ENCODE measurements at places on chromosomes 11 and 22.

DNA sequence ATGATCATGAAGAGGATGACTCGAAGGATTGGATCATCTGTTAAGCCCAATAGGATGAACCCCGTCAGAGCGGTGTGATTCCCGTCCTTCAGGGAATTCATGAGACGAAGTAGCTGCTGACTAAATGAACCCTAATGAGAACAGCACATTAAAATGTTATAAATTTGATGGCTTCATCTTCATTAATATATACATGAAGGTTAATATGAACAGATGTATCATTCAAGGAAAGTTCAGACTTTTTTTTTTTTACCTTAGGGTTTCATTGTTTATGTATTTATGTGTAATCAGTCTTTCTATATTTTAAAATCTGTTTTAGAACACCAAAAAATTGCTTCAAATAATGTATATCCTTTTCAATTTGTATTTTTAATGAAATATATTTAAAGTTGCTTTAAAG, at the start of gene OR5P2:
TSS of gene OR5P2 (minus strand) at position 101 of the 400 bp plus-strand sequence. CDS start at position 101, 0 bp downstream.
- no peak for DNase-seq

GRCh38 chr11:123616505-123617198, 37.8 kb downstream of the SCN3B start:
- DNase-seq, result no peak

- no peak for DNase-seq
These were observed 511.2 kb upstream of the LRRC4C start for GRCh38 chr11:41970681-41971080.

- DNase-seq, result peak; percentile 46
These were observed 813.3 kb downstream of the OPCML start for GRCh38 chr11:132718711-132719671.

- DNase-seq, result no peak
These were observed 51.3 kb upstream of the NNMT start for GRCh38 chr11:114244726-114245394.

DNA sequence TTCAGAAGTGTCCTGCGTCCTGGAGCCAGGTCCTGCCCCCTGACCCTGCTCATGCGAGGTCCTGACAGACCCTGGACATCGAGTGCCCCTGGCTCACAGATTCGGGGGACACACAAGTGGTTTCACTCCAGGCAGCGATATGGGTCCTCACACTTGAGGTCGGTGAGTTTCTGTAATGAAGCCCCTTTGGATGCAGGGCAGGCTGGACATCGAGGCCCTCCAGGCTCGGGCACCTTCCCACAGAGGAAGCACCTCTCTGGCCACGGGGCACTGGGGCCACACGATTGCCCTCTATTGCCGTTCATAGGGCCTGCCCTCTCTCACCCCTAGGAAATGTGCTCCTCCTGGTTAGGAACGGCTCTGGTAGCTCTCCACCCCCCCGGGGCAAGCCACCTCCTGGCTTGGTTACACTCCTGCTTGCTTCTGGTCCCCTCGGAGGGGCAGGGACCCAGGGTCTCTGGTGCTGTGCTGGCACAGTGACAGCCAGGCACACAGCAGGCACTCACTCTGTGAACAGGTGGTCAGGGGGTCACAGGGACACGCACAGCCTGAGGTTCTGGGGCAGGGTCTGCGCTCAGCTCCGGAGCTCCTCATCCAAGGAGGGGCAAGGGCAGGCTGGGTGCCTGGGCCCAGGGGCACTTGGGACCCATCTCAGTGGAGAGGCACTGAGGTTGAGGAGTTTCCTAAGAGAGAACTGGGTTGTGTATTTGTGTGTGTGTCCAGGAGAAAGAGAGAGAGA, 907.7 kb downstream of the BRD1 start:
- peak; percentile 22 for DNase-seq

- DNase-seq, result peak; percentile 89
These were observed 1.2 kb upstream of the TYMP start for GRCh38 chr22:50530877-50531545.

GRCh38 chr11:20610825-20611224, 11.4 kb downstream of the SLC6A5 start:
- no peak for DNase-seq

- DNase-seq, result no peak
These were observed 54.0 kb upstream of the GCAT start for GRCh38 chr22:37753746-37754145.

DNA sequence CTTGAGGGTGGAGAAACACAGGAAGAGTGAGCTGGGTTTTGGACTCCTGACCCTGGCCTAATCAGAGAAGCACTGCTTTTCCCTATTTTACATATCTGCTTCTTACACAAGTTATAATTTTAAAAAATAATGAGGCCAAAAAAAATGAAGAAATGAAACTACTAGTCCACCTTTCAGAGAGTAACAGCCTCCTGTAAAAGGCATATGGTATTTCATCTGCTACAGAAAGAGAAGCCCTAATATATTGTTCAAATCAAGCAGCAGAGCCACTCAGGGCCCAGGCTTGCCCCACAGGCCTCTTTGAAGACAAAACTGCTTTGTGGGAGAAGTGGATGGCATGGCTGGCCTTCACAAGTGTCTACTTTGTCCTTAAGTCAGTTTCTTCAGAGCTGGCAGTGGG, 10.0 kb downstream of the DIXDC1 start:
- DNase-seq, result no peak

- no peak for DNase-seq
These were observed 14.3 kb upstream of the POU2AF3 start for GRCh38 chr11:111283945-111284481.

DNA sequence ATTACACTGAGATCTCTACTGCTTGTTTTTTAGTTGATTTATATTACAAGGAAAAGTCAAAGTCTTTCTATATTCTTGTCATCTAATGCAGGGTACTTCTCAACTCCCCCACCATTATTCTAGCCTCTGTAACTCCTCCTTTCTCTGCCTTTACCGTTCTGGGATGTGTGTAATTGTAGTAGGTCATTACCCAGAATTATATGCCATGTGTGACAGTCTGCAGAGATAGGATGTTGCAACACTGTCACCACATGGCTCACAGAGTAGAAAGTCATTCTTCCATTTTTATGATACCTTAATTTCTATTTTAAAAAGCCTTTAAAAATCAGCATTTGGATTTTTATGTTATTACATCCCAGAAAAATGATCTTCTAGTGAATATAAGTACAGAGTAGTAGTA, 32.7 kb downstream of the ZNF143 start:
- DNase-seq, result no peak

GRCh38 chr11:83456566-83456965, 170.4 kb upstream of the CCDC90B start:
- DNase-seq, result no peak

DNA sequence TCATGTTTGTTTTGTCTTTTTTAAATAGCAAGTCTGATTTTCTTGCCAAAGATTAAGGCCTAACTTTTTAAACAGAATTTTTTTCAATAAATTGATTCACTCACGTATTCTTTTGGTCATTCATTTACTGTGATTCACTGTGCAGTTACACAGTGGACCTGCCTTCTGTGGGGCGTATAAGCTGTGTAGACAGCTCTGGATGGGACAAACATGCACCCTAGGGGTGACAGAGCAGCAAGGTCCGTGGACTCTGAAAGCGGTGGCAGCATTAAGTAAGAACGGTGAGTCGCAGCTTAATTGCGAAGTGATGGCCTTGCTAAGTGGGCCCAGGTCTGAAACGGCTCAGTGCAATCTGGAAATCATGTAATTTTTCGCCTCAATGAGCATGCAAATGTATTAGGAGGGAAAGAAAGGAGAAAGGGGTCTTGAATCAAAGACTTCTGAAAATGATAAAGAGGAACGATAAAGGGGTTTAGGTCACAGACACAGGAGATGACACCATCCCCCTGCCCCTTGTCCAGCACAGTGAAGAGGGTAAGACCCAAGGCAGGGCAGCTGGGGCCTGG, 113.1 kb downstream of the SPATA19 start:
- DNase-seq, result no peak

DNA sequence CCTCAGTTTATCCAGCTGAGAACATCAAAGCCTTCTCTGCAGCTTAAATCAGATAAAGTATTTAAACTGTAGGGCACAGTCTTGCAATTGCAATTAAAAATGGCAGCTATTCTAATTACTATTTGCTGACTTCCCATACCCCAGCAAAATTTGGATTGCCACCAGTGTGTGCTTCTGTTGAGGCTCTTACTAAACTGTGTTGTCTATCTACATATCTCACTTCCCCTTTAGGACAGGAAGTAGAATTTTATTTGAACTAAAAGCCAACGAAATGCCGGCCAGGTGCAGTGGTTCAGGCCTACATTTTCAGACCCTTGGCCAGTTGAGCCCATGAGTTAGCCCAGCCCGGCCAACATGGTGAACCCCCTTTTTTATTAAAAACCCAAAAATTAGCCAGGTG, 7.1 kb downstream of the SAA4 start:
- DNase-seq, result no peak

DNA sequence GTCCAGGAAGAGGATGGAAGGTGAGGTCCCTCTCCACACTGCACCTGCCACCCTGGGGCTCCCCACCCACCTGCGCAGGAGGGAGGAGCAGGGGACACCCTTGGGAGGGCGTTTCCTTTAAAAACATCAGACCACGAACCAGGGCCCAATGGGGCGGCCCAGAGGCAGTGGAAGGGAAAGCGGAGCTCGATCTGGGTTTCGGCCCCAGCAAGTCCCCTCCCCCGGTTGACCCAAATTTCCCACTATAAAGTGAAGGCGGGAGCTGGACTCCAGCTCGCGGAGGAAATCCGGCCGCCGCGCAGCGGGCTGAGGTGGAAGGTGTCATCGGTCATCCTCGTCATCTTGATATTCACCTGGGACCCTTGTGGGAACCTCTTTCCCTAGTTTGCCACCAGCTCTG, 99.3 kb downstream of the WNT7B start:
- DNase-seq, result peak; percentile 2

DNA sequence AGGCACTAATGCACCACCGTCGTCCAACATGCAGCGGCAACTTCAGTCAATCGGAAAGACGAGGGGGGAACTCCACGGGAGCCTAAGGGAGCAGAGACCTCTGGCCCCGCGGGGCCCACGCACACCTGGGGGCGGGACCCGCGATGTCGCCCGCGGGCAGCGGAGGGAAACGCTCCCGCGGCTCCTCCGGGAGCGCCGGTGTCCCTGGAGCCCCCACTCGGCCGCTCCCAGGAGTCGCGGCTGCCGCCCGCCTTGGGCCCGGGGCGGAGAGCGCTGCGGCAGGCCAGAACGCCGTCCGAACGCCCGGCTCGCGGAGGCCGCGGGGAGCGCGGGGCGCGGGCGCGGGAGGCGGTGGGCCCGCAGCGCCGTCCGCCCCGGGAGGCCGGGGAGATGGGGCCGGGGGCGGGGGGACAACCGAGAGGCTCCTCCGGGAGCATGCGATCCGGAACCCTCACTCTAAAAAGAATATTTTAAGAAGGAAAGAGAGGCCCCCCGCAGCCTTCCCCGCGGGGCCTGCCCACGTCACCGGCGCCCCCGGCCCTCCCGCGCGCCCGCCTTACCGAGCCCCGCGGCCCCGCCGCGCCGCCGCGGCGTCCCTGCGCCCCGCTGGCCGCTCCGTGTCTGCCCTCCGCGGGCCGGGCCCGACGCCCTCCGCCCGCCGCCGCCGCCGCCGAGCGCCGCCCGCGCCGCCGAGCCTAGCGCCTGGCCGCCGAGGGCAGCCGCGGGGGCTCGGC, 86.6 kb upstream of the ARHGAP32 start:
- peak; percentile 47 for DNase-seq

DNA sequence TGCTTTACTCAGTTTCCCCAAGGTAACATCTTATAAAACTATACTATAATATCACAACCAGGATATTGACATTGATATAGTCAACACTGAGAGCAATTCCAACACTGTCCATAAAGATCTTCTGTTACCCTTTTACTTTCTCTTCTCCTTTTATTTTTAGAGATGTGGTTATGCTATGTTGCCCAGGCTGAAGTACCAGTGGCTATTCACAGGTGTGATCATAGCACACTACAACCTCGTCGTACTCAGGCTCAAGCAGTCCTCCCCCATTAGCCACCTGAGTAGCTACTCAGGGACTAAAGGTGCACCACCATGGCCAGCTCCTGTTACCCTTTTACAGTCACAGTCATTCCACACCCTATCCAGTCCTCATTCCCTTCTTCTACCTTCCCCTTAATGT, 119.7 kb downstream of the CWF19L2 start:
- DNase-seq, result no peak

DNA sequence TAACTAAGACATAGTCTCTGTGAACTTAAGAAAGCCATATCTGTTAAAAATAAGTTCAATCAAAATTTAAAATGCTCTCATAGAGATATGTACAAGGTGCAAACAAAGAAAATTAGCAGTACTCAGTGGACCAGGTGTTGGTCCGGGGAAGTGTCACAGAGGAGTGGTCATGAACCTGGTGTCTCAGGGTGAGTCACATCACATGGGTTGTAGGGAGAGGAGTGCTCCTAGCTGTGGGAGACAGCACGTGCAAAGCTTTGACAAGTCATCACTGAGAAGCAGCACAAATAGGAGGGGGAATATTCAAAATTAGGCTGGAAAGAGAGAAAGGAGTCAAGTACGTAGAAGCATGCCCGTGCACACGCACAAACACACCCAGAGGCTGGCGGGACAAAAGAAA, 438.1 kb downstream of the NTM start:
- no peak for DNase-seq

DNA sequence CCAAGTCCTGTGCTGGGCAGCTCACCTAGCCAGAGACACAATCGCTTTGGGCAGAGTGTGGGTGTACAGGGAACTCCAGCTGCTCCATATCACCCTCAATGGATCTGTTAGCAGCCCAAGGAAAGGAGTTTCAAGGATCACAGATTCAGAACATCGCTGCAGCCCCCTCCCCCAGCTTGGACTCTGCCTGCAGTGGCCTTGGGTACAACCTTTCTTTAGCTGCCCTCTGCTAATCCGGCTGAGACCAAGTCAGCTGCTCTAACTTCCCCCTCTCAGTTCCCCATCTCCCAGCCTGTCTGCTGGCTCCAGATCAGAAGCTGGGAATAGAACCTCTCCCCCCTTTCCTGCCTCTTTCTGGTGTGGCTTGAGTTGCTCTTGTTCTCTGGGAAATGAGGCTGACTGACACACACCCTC, 1.3 kb downstream of the TMEM86A start:
- DNase-seq, result no peak

DNA sequence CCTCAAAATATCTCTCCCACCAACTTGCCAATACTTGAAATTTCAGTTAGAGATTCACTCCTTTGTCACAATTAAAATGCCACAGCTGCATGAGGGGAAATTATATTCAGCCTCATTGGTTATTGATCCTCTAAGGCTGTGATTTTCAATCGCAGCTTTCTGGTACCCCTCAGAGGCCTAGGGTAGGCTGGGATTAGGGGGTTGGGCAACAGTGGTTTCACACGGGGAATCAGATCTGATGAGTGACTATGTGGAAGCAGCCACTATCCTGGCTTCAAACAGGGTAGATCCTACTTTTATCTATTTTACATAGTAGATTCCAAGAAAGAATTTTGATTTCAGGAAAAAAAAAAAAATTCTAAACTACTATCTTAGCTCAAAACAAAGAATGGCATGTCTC, 252.5 kb downstream of the DCDC1 start:
- no peak for DNase-seq

DNA sequence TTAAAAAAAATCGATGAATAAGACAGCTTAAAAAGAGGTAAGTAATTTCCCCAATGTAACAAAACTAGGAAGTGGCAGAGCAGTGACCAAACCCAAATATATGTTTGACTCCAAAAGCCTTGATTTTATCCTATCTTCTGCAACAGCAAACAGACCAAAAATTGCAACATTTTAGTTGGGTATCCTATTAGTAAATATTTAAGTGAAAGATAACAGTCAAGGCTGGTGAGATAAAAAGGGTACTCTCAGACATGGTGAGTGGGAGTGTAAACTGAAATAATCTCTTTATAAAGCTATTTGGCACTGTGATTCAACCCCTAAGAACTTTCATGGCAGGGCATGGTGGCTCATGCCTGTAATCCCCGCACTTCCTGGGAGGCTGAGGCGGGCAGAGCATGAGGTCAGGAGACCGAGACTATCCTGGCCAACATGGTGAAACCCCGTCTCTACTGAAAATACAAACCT, 1.9 kb upstream of the RDX start:
- DNase-seq, result no peak

- no peak for DNase-seq
These were observed 827.4 kb downstream of the OPCML start for GRCh38 chr11:132704781-132705375.
